Caki2 (cell line): ENCODE measurements at places on chromosomes 6 and 20.
A peak's percentile ranks its signal among the peaks of the same experiment; 100 is the strongest.

DNA sequence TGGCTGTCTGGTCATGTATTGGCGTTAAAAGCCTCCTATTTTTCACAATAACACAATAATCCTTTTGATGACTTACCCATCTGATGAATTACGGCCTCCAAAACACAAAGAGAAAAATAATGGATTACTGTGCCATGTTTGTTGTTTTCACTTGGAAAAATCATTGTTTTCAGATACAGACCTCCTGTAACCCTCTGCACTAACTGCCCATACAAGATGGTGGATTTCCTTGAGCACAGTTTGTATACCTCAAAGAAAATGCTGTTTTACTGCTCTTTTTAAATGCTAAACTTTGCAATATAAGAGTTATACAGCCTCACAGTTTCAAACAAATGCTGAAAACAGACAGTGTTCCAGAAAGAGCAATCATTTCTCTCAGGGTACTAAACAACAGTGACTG lies 61.0 kb downstream of the SMLR1 start:
- no peak for DNase-seq

DNA sequence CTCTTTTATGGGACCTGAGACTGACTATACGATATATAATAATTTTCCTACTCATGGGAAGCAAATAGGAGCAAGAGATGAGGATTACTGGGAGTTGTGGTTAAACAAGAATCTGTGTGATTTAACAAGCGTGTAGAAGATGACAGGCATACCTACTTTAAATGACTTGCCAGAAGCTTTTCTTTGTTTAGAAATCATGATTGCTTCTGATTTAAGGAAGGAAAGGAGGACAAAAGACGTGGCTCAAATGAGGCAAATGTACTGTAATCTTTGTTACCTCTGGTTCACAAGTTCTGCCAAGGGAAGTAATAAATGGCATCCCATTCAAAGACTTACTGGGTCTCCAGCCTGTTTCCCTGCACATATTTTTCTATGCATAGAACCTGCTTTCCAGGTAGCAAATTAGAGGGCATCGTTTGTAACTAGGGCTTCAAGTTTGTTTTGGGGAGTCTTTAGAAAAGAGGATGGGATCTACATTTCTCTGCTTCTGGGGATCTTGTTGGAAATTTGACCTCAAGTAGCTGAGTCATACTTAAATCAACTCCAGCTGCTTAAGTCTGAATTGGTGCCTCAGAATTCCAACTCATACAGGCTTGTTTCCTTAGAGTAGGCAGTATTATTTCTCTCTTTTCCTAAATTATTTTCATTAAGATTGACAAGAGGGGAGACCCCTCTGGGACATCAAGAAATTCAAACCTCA lies 2.9 kb upstream of the TRMT11 start:
- DNase-seq, result peak; percentile 18

- DNase-seq, result no peak
These were observed 219.8 kb downstream of the ERMARD start for GRCh38 chr6:169971081-169971861.

DNA sequence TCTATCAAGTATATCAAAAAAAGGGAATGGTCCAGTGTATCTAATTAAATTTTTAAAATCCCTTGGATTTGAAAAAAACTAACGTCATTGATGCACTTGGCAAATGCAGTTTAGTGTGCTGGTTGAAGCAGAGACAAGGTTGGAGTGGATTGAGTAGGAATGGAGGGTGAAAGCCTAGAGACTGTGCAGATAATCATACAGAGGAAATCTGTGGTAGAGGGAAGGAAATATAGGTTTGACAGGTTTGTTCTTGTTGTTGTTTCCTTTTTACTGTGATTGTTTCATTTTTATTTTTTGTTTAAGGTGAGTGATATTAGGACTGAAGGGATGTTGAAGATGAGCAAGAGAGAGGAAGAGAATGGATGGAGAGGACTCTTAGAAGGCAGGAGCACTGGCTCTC lies 29.0 kb upstream of the L3MBTL3 start:
- no peak for DNase-seq

GRCh38 chr6:53741034-53741823 lies 53.6 kb upstream of the LRRC1 start:
- DNase-seq, result no peak
